ENCODE measurements at places on chromosomes 6 and 20. TPM values are rescaled to one million over a fixed set of nuclear protein-coding genes. Genes with fewer than 3 reads are reported as not detected.
A peak's percentile ranks its signal among the peaks of the same experiment; 100 is the strongest.

DNA sequence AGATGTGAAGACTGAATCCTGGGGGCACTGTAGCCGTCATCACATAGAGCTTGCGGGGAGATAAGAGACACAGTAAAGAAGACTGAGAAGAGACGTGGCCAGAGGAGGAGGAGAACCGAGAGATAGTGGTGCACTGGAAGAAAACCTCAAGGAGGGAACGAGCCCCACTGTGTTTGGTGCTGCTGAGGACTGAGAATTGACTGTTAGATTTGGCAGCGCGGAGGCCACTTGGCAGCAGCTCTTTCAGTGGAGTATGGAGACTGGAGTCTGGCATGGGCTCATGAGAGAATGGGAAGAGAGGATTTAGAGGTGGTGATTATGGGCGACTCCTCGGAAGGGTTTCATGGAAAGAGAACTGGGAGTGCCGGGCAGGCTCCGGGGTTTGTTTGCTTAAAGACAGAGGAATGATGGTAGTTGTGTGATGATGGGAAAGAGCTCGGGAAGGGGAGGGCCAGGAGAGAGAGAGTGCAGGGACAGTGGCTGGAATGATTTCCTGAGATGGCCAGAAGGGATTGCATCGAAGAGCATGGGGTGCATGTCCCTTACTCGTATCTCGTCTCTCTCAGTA, 18.0 kb downstream of the CDYL start:
- H3K27ac ChIP-seq: peak overlapping the region; percentile 31
- peaks cover 21% of the 10 kb centered on the region for H3K4me1 ChIP-seq
- H3K36me3 ChIP-seq: no peaks in the 10 kb centered on the region
- no peak overlapping the region for H3K4me3 ChIP-seq
- DNase-seq: peak; percentile 16
- no peaks in the 10 kb centered on the region for H3K27me3 ChIP-seq

Gene ADAT2
- total RNA-seq: 17.8 TPM

- H3K27me3 ChIP-seq: no peaks in the 10 kb centered on the region
- no peak overlapping the region for H3K4me3 ChIP-seq
- no peak overlapping the region for H3K27ac ChIP-seq
- DNase-seq: no peak
These were observed 59.4 kb downstream of the PLCG1 start for GRCh38 chr20:41196653-41197225.

DNA sequence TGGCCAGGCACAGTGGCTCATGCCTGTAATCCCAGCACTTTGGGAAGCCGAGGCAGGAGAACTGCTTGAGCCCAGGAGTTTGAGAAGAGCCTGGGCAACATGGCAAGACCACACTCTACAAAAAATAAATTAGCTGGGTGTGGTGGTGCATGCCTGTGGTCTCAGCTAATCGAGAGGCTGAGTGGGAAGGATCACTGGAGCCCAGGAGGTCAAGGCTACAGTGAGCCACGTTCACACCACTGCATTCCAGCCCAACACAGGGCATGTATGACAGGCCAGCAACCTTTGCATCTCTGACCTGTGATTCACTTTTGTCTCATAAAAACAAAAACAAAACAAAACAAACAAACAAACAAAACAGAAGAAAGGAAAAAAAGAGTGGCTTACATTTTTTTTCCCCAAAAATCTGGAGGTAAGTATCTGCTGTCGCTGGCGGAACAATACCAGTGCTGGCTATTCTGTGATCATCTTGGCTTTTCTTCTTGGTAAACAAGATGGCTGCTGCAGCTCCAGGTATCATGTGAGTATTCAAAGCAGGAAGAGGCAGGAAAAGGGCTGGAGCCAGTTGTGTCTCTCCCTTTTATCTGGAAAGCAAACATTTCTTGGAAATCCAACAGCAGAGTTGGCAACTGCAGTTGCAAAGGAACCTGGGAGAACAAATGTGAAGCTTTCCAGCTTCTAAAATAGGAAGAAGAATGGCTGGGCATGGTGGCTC, 40.4 kb upstream of the ZMYND8 start:
- H3K4me3 ChIP-seq: no peak overlapping the region
- DNase-seq: no peak
- H3K36me3 ChIP-seq: no peaks in the 10 kb centered on the region
- no peaks in the 10 kb centered on the region for H3K4me1 ChIP-seq
- no peaks in the 10 kb centered on the region for H3K27me3 ChIP-seq
- no peak overlapping the region for H3K27ac ChIP-seq

DNA sequence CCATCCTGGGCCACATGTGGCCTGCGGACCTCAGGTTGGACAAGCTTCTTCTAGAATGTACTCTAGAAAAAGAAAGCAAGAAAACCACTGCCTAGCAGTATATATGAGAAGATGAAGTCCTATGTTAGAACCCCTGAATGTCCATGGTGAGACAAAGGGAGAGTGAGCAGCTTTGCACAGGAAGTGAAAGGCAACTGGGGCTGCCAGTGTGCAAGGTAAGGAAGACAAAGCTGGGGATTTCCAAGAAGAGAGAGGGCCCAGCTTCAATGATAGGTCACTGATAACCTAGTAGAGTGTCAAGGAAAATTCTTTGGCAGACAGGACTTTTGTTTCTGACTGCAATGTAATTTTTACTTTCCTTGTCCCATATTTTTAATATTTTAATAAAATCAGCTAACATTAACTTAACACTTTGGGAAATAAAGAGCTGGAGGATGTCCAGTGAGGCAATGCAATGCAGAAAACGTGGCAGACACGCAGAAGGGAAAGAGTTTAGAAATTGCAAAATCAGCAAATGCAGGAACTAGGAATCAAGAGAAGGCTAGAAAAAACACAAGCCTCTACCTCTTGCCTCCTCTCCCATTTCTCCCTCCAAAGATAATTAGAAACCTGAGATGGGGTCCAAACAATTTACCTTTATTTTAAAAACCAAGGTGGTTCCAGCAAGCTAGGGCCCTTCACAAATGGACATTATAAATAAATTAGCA, 47.4 kb downstream of the CYP39A1 start:
- no peak for DNase-seq
- no peaks in the 10 kb centered on the region for H3K36me3 ChIP-seq
- no peak overlapping the region for H3K4me3 ChIP-seq
- no peaks in the 10 kb centered on the region for H3K27me3 ChIP-seq

Gene COL12A1
- total RNA-seq: 1.3 TPM

GRCh38 chr20:19968466-19969073, 48.6 kb upstream of the NAA20 start:
- H3K27me3 ChIP-seq: no peaks in the 10 kb centered on the region
- H3K36me3 ChIP-seq: no peaks in the 10 kb centered on the region

DNA sequence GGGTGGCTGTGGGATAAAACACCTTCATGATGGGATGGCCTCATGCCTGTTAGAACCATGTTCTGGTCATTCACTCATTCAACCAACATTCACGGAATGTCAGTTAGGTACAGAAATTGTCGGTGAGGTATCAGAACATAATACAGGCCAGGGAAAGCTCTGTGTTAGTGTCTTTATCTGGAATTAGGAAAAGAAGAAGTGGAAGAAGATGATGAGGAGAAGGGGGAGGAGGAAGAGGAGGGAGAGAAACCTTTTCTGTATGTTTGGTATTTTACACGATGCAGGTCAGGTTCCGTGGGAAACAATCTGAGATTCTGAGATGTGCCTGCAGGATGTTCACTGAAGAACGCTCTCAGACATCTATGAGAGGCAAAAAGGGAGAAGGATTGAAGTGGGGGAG, 5.6 kb downstream of the ADTRP start:
- peaks cover 17% of the 10 kb centered on the region for H3K4me1 ChIP-seq
- H3K36me3 ChIP-seq: no peaks in the 10 kb centered on the region
- DNase-seq: no peak

DNA sequence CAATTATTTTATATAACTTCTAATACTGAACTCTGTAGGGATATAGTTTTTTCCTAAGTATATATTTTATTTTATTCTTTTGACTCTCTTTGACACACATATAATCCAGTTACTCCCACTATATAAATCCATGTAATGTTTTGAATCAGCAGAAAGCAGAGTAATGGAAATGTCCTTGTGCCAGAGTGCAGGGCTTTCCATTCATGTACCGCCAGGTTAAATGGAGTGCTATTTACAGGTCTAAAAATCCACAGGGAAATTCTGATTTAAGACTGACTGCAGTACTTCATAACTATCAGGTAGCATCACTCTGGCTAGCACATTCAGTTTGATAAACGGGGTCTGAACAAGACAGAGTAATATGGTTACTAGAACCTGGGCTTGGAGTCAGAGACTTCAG, 626.8 kb downstream of the COL12A1 start:
- H3K4me3 ChIP-seq: no peak overlapping the region
- H3K4me1 ChIP-seq: no peaks in the 10 kb centered on the region
- no peaks in the 10 kb centered on the region for H3K36me3 ChIP-seq
- no peak for DNase-seq
- H3K27ac ChIP-seq: no peak overlapping the region

Gene CPXM1
- total RNA-seq: 76.3 TPM

Gene SRC
- total RNA-seq: 15.4 TPM

Gene CST5
- total RNA-seq: not detected

- H3K27me3 ChIP-seq: no peaks in the 10 kb centered on the region
- H3K27ac ChIP-seq: no peak overlapping the region
- DNase-seq: peak; percentile 38
- no peak overlapping the region for H3K4me3 ChIP-seq
These were observed 45.4 kb upstream of the SENP6 start for GRCh38 chr6:75556240-75556639.

DNA sequence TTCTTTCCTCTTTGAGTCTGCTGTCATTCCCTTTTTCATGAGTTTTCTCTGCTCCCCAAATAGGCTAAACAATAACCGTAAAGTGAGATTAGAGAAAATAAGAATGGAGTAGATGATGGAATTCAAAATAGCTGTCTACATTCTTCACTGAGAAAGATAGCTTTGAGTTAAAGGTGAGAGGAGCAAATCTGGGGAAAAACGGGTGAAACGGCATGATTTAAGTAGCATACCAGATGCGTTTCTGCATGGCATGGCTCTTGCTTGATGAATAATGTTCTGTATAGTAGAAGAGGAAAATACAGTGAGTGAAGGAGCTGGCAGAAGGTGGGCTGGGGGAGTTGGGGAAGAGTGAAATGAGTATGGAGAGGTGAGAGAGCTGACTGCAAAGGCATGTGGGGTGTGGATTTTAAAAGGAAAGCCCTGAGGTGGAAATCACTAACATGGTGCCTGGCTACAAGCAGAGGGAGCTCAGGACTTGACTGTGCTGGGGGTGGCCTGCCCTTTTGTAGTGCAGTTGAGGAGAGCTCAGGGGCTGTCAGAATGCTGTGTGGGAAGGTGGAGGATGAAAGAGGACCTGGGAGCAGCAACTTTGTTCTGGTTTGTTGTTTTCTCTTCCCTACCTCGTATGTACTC, 8.8 kb downstream of the BICRAL start:
- no peak overlapping the region for H3K4me3 ChIP-seq
- peak overlapping the region; percentile 82 for H3K27ac ChIP-seq
- H3K27me3 ChIP-seq: no peaks in the 10 kb centered on the region
- peaks cover 26% of the 10 kb centered on the region for H3K4me1 ChIP-seq

Gene PTCRA
- total RNA-seq: not detected

GRCh38 chr6:146423452-146423851, 120.2 kb upstream of the RAB32 start:
- no peak overlapping the region for H3K27ac ChIP-seq
- H3K4me3 ChIP-seq: no peak overlapping the region
- H3K27me3 ChIP-seq: no peaks in the 10 kb centered on the region
- no peak for DNase-seq

Gene NUP43
- total RNA-seq: 107 TPM

Gene TNNC2
- not detected for total RNA-seq

DNA sequence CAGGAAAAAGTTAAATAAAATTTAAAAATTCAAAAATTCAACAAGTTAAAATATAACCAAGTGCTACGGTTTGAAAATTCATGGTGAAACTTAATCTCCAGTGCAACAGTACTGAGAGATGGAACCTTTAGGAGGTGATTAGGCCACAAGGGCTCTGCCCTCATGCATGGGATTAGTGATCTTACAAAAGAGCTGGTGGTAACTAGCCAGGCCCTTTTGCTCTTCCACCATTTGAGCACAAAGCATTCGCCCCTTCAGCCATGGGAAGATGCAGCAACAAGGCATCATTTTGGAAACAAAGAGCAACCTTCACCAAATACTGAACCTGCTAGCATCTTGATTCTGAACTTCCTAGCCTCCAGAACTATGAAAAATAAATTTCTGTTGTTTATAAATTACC, 80.9 kb downstream of the RNGTT start:
- peaks cover 25% of the 10 kb centered on the region for H3K4me1 ChIP-seq
- peaks cover 12% of the 10 kb centered on the region for H3K36me3 ChIP-seq
- peak overlapping the region; percentile 78 for H3K27ac ChIP-seq
- DNase-seq: peak; percentile 67

GRCh38 chr20:31587545-31588389, 17.3 kb upstream of the ID1 start:
- DNase-seq: peak; percentile 47
- H3K36me3 ChIP-seq: no peaks in the 10 kb centered on the region
- peak overlapping the region; percentile 49 for H3K4me3 ChIP-seq
- no peak overlapping the region for H3K27ac ChIP-seq

Gene OLIG3
- total RNA-seq: not detected

DNA sequence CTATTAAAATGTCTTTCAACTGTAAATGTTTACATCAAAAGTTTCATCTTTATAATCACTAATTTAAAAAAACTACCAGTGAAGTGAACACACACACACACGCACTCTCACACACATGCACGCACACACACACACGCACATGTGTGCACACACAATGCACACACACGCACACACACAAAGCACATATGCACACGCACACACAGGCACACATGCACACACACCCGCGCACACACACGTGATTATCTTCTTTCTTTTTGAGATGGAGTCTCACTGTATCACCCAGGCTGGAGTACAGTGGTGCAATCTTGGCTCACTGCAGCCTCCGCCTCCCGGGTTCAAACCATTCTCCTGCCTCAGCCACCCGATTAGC, 80.0 kb upstream of the FRMD1 start:
- no peak for DNase-seq
- peaks cover 3% of the 10 kb centered on the region for H3K27me3 ChIP-seq
- no peak overlapping the region for H3K27ac ChIP-seq
- peaks cover 29% of the 10 kb centered on the region for H3K4me1 ChIP-seq
- H3K4me3 ChIP-seq: no peak overlapping the region
- H3K36me3 ChIP-seq: no peaks in the 10 kb centered on the region

DNA sequence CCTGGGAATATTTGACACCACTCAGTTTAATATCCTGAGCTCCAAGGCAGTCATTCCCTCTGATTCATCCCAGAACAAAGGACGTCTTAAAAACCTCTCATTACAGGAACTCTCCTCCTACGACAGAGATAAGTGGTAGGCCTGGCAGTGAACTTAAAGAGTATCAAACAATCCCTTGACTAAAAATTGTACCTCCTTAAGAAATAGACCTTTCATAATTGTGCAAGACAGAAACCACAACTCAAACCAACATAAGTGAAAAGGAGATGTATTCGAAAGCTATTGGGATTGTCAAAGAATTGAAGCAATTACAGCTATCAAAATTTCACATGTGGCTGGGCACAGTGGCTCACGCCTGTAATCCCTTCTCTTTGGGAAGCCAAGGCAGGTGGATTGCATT, 19.1 kb upstream of the BNIP5 start:
- DNase-seq: no peak
- H3K36me3 ChIP-seq: no peaks in the 10 kb centered on the region
- H3K27me3 ChIP-seq: no peaks in the 10 kb centered on the region
- no peak overlapping the region for H3K27ac ChIP-seq
- no peak overlapping the region for H3K4me3 ChIP-seq

- no peak overlapping the region for H3K4me3 ChIP-seq
- H3K36me3 ChIP-seq: no peaks in the 10 kb centered on the region
- peak; percentile 80 for DNase-seq
- peaks cover 18% of the 10 kb centered on the region for H3K4me1 ChIP-seq
- H3K27ac ChIP-seq: no peak overlapping the region
- H3K27me3 ChIP-seq: no peaks in the 10 kb centered on the region
These were observed 278.7 kb upstream of the RNF217 start for GRCh38 chr6:124683507-124683906.

Gene FOXF2
- not detected for total RNA-seq

Measured in neural progenitor cell (in vitro differentiated cells).